ENCODE measurements at places on chromosomes 11 and 22.

DNA sequence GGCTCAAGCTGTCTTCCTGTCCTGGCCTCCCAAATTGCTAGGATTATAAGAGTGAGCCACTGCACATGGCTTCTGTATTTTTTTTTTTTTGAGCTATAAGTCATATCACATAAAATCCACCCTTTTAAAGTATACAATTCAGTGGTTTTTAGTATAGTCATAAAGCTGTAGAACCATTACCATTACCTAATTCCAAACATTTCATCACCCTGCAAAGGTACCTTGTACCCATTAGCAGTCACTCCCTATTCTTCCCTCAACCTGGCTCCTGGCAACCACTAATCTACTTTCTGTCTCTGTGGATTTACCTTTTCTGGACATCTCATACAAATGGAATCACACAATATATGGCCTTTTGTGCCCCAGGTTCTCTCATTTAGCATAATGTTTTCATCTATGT lies 84.5 kb downstream of the MTMR3 start:
- DNase-seq = no peak

GRCh38 chr11:134242376-134242775 lies 10.8 kb downstream of the THYN1 start:
- no peak for DNase-seq

GRCh38 chr11:75429902-75430713 lies 2.9 kb downstream of the KLHL35 start:
- DNase-seq = no peak

- DNase-seq = peak; percentile 44
Observed at GRCh38 chr11:91394727-91395414, 829.7 kb upstream of the FAT3 start.

GRCh38 chr11:10876158-10876557 lies 18.3 kb upstream of the ZBED5 start:
- no peak for DNase-seq

GRCh38 chr11:134677397-134677822 lies 265.4 kb upstream of the B3GAT1 start:
- DNase-seq = no peak

- DNase-seq = no peak
Observed at GRCh38 chr11:45677770-45678512, 12.5 kb upstream of the CHST1 start.

GRCh38 chr22:40310081-40310767 lies 36.1 kb upstream of the ADSL start:
- no peak for DNase-seq

- DNase-seq = no peak
Observed at GRCh38 chr11:19952116-19952605, 208.1 kb downstream of the DBX1 start.

GRCh38 chr22:27752141-27752540 lies 49.4 kb downstream of the MN1 start:
- DNase-seq = no peak

GRCh38 chr11:88169471-88169870 lies 5.8 kb downstream of the RAB38 start:
- DNase-seq = no peak

GRCh38 chr11:15750535-15751308 lies 605.6 kb downstream of the SOX6 start:
- DNase-seq = no peak

- no peak for DNase-seq
Observed at GRCh38 chr22:30893434-30894370, 74.9 kb downstream of the MORC2 start.

- DNase-seq = no peak
Observed at GRCh38 chr11:133971881-133972280, 15.1 kb upstream of the IGSF9B start.

DNA sequence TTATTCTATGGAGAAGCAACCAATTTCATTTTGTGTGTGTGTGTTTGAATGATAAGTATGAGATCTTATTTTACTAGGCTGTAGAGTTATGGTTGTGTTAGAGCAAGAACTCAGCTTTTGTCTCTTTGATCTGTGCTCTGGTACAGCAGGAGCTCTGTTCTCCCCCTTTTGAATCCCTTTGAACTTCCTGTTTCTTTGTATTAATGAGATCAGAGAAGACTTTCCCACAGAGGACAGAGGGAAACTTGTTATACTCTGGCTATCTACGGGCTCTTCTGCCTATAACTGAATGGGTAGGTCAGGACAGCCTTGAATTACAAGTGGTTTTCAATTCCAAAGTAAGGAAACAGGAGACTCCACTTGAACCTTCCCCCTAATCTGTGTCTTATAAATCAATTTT lies 1015.0 kb upstream of the RAG2 start:
- DNase-seq = no peak

DNA sequence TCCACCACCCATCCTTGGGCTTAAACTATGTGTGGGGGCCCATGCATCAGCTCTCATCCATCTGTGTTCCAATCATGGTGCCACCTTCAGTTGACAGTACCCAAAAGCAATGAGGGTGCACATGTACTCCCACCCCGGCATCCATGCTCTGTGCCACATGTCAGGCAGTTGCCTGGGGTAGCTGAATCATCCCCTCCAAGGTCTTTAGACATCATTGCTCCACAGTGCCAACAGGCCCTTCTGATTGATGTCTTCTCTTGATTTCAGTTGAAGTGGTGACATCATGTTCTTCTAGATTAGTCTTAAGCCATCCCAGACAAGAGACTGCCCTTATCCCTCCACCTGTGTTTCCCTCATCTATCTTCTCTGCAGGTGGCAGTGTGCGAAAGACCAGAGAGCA lies 42.5 kb downstream of the TMPRSS5 start:
- DNase-seq = no peak

- no peak for DNase-seq
Observed at GRCh38 chr11:35380603-35381002, 38.8 kb downstream of the SLC1A2 start.

GRCh38 chr11:129012880-129013279 lies 70.2 kb upstream of the TP53AIP1 start:
- DNase-seq = no peak

DNA sequence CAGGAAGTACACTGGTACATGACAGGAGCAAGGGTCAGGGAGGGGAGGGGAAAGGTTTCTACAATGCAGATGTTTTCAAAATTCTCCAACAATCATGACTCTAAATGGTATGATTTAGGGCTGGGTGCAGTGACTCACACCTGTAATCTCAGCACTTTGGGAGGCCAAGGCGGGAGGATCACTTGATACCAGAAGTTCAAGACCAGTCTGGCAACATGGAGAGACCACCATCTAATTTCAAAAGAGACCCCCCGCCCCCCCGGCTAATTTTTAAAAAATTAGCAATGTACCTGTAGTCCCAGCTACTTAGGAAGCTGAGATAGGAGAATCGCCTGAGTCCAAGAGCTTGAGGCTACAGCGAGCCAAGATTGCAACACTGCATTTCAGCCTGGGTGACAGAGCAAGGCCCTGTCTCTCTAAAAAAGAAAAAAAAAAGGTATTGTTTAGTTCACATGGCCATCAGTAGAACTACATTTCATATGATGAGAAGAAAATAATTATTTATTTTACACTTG lies 15.9 kb upstream of the OLFML1 start:
- DNase-seq = no peak

- DNase-seq = no peak
Observed at GRCh38 chr11:2533587-2534133, 88.9 kb downstream of the KCNQ1 start.

- no peak for DNase-seq
Observed at GRCh38 chr11:44351006-44351660, 41.2 kb upstream of the ALX4 start.

DNA sequence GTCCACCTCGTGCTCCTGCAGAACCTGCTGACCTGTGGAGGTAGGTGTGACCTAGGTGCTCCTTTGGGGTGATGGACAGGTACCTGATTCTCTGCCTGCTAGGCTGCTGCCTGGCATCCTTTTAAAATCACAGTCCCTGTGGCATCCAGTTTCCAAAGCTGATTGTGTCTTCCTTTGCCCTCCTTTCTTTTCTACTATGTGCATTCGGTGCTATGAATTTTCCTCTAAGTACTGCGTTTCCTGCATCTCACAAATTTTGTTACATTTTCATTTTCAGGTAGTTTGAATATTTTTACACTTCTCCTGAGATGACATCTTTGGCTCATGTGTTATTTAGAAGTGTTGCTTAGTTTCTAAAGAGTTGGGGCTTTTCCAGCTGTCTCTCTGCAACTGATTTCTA lies 30.9 kb upstream of the PPP6R3 start:
- DNase-seq = no peak

- DNase-seq = no peak
Observed at GRCh38 chr11:13776134-13776815, 107.8 kb downstream of the FAR1 start.

DNA sequence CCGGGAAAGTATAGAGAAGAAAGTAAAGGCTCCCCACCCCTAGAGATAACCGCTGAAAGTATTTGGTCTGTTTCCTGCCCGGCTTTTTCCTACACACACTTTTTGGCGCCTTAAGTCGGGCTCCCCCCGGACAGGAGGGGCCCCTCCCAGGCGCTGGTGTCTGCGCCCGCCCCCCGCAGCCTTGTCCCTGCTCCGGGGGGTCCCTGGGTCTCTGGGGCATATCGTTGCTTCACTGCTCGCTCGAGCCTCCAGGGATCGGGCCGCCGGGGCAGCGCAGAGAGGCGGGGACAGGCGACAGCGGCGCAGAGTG lies 928 bp upstream of the CRACR2B start:
- no peak for DNase-seq

DNA sequence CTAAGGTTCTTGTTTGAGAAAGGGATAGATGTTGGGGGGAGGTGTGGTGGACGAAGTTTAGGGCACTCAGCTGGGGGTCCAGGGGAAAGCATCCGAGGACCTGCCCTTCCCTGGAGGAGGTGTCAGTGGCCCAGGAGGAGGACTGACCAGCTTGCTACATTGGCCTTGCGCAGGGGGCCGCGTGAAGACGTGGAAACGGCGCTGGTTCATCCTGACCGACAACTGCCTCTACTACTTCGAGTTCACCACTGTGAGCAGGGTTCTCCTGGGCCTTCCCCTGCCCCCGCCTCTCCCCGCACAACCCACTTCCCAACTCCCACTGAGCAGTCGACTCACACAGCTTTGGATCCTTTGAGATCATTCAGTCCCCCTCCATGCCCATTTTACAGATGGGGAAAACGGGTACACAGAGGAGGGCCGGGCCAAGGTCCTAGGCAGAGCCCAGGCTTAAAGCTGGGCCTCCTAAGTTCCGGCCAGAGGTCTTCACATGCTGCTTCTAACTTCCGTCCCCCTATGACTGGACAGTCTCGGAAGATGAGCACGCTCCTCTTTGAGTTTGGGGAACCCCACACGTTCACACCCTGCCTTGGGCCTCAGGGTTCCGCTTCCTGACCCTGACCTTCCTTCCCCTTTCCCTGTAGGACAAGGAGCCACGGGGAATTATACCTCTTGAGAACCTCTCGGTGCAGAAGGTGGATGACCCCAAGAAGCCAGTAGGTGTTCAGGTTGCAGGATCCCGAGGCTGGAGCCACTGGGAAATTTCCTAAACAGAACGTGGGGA lies 28.7 kb downstream of the CYTH4 start:
- no peak for DNase-seq

GRCh38 chr22:39312410-39312809 lies 7.0 kb downstream of the RPL3 start:
- no peak for DNase-seq

- DNase-seq = no peak
Observed at GRCh38 chr22:31275576-31275975, 16.7 kb downstream of the PIK3IP1 start.

DNA sequence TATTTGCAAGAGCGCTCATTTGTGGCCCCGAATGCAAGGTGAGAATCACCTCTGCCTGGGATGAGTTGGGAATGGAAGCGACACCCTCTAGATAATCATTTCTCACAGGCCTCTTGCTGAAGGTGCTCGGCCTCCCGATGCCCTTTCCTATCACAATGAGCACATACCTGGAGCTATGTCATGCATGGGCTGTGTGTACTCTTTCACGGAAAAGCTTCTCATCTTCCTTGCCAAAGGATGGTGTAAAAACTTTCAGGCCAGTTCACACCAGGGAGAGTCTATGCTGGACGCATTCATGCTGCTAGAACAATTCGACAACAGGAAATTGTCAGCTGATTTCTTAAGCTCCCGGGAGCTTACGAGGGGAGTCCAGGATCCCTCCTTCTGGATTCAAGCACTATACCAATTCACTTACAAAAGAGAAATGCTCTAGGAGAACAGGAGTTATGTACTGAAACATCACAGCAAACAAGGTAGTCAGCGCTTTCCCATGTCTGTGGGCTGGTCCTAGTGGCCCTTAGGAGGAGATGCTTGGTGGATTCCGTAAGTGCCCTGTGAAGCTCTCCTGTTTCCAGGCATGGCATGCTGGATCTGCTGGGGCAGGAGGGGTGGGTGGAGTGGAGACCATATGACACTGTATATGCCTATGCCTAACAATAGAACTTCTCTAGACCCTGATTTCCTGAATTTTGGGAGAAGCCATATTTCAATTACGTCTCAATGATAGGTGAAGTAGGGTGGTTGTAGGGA lies 53.1 kb upstream of the B3GAT1 start:
- DNase-seq = no peak

- DNase-seq = no peak
Observed at GRCh38 chr11:36722421-36722820, 124.4 kb upstream of the RAG2 start.

DNA sequence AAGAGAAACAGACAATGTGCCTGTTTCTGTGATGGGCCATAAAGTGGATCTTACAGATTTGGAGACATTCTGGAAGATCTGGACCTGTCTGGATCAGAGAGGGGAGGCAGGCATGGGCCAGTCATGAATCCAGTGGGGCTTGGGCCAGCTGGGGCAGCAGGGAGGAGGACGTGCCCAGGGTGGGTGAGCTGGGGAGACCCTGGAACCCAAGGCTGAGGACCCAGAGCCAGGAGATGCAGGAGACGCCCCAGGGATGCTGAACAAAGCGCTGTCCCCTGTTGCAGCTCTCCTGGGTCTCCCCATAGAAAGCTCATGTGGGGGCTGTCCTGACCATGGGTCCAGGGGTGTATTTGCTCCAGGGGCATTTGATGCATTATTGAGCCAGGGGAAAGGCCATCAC lies 1.5 kb upstream of the APOBEC3A start:
- no peak for DNase-seq

DNA sequence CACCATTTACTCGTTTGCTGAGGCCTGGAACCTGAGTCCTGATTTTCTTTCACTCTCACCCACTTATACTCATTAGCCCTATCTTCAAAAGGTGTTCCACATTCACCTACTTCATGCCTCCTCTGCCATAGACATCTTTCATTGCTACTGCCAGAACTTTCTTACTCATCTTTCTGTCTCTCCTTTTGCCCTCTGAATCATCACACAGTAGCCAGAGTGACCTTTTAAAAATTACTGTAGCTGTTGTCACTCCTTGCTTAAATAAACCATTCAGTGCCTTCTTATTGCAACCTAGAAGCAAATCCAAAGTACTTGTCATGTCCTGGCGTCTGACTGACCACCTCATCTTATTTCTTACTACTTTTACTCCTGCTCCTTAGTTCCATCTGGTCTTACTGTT lies 38.2 kb downstream of the ATXN10 start:
- DNase-seq = no peak

- no peak for DNase-seq
Observed at GRCh38 chr11:114447892-114448291, 8.6 kb downstream of the REXO2 start.

- no peak for DNase-seq
Observed at GRCh38 chr11:69546735-69547370, 65.4 kb downstream of the LINC01488 start.

- no peak for DNase-seq
Observed at GRCh38 chr11:133198438-133198837, 333.9 kb downstream of the OPCML start.

- no peak for DNase-seq
Observed at GRCh38 chr11:101435408-101435973, 148.3 kb downstream of the TRPC6 start.

GRCh38 chr11:16890442-16890841 lies 123.8 kb downstream of the PLEKHA7 start:
- no peak for DNase-seq

Data from NCI-H446 (cell line).